ENCODE measurements at places on chromosomes 5 and 9.

GRCh38 chr5:74875994-74876791, 10.0 kb upstream of the FAM169A start:
- no peak for DNase-seq

DNA sequence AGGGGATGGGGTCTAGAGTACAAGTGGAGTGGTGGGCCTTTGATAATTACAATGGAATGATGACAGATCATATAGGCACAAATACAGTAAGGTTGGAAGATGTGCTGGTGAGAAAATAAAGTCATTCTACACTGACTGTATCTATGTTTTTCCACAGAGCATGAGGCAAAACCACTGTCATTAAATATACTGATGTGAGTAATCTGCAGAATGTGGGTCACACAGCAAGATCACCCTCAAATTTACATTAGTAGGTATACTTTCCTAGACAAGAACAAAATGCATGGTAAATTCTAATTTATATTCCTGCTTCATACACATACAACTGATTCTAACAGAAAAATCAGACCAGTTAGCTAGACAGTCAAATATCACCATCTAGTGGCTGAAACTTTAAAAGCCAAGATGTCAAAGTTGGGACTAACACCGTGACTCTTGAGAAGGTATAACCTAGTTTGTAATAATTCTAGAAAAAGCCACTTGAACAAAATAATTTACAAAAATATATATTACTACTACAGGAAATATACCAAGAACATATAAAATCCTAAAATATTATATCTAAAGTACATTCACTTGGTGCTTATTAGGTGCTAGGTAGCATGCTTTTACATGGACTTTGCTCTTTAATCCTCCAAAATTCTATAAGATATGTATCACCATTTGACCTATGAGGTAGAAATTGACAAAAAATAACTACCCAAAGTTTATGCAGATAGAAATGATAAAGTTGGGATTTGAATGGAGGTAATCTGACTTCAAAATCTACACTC, 19.5 kb downstream of the TTC33 start:
- DNase-seq: no peak

DNA sequence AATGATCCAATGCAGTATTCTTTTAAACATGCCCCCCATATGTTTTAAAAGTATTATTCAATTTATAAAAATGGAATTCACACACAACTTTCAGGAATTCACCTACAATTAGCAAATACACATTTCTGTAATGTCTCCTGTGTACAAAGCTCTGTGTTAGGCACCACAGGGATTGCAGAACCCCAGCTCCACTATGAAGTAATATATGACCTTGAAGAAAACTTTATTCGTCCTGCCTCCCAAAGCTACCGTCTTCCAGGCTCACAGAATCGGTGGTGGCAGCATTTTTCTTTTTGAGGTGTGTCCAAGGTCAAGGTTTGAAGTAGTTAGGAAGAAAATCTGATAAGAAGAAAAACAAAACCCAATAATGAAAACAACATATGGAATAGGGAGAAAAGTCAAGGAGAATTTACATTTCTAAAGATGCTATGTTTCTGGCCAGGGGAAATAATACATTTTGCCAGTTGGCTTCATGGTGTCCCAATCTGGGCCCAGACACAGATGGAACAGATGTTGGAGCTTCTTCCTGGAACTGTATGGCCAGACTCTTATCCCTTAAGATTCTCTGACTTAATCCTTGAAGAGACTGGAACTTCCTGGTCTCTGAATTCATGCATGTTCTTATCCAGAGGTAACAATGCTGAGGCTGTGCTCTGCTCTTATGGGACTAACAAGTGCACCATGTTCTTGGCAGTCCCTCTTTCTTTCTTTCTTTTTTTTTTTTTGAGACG, 22.0 kb upstream of the LVRN start:
- no peak for DNase-seq

- no peak for DNase-seq
Measured at GRCh38 chr5:181218795-181219124, 4.3 kb upstream of the TRIM41 start.

Data from stimulated activated CD8-positive, alpha-beta memory T cell treated with anti-CD3 and anti-CD28 coated beads, Interleukin-4, amount 100 ng/mL, for 4 hours (primary cell).